Renal cortical epithelial cell (primary cell): ENCODE measurements at places on chromosomes 11 and 22.

- no peak for DNase-seq
Measured at GRCh38 chr22:43726322-43726721, 85.8 kb downstream of the EFCAB6 start.

GRCh38 chr11:132358573-132358953 lies 988.1 kb downstream of the NTM start:
- DNase-seq: no peak

- no peak for DNase-seq
Measured at GRCh38 chr22:20264614-20265452, 3.3 kb downstream of the RTN4R start.

DNA sequence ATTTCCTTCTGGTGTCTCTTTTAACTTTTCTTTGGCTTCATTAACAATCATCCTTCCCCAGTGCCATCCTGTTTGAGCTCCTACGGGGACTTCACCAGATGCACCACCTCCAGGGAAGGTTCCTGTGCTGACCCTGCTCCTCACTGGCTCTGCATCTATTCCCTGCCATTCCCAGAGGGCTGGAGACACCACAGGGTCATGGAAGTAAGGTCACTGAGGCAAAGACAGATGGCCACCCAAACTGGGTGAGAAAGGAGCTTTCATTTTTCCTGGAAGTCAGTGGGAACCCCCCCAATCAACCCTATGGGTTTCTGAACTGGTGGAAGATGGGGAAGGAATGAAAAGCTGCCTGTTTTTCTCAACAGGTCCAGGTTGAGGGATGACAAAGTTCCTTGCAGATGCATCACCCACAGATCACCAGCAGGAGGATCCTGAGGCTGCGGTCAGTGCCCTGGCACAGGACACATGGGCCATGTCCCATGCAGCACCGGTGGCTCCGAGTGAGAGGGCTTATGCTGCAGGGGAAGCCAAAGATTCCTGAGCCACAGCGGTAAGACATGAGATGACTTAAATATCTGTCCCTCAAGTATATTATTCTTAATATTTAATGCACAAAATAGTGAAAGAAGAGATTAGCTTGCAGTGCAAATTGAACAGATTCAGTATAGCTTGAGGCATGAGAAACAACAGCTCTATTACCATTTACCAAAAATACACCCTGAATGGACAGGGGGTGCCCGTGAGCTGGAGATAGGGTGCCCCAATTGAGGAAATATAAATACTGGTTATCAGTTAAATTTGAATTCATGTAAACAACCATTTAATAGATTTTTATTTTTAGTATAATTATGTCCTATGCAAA lies 73.0 kb upstream of the VPREB1 start:
- peak; percentile 15 for DNase-seq

DNA sequence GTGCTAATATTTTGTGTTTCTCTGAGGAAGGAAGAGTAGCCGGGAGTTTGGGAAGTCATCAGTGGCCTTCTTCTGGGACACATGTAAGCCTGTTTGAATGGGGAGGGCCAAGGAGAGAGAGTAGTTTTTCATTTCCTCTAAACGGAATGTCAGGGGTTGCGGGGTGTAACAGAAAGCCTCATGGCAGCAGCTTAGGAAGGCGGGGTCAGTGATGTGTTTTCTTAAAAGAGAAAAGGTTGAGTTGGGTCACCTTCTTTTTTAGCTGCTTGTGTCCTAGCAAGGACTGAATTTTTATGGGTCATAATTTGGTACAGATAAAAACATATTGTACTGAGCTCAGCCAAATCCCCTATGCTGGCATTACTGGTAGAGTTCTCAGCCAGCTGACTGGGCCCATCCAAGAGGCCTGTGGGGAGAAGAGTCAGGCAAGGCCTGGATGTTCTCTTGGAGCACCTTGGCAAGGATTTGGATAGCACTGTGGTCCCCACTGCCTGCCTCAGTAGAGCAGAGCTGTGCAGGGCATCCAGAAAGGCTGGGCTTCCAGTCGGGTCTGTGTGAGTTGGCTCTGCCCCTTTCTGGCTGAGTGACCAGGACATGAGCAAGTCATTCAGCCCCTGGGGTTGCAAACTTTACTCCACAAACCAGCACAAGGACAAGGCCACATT lies 29.4 kb upstream of the NAV2 start:
- DNase-seq: peak; percentile 67

- DNase-seq: peak; percentile 93
Measured at GRCh38 chr22:24521791-24522245, 26.7 kb downstream of the UPB1 start.

- DNase-seq: peak; percentile 74
Measured at GRCh38 chr22:24146194-24146616, 35.1 kb upstream of the SUSD2 start.

DNA sequence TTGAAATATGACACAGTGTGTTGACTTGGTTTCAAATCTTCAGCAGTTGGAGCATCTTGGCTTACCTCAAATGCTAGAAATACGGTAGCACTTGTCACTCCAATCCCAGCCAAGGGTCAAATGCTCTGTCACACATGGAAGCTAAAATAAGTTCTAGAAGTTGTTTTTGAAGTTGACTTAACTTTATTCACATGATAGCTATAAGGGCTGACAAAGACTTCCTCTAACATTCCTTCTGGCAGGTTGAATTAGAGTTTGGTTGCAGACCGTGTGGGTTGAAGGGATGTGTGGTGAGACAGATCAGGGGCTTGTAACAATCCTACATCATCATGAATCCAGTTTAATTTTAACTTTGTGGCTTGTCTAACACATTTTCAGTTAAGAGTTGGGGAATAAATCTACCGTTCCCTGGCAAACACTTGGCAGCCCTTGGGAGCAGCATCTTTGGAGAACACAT lies 4.6 kb downstream of the SLN start:
- peak; percentile 96 for DNase-seq

DNA sequence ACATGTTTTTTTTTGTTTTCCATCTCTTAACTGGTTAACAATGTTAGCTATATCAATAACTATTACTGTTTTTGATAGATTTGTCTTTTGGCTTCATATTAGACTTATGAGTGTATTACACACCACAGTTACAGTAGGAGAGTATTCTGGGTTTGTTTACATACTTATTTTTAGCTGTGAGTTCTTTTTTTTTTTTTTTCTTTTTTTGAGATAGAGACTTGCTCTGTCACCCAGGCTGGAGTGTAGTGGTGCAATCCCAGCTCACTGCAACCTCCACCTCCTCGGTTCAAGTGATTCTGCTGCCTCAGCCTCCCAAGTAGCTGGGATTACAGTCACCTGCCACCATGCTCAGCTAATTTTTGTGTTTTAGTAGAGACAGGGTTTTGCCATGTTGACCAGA lies 28.0 kb downstream of the CNTF start:
- no peak for DNase-seq

DNA sequence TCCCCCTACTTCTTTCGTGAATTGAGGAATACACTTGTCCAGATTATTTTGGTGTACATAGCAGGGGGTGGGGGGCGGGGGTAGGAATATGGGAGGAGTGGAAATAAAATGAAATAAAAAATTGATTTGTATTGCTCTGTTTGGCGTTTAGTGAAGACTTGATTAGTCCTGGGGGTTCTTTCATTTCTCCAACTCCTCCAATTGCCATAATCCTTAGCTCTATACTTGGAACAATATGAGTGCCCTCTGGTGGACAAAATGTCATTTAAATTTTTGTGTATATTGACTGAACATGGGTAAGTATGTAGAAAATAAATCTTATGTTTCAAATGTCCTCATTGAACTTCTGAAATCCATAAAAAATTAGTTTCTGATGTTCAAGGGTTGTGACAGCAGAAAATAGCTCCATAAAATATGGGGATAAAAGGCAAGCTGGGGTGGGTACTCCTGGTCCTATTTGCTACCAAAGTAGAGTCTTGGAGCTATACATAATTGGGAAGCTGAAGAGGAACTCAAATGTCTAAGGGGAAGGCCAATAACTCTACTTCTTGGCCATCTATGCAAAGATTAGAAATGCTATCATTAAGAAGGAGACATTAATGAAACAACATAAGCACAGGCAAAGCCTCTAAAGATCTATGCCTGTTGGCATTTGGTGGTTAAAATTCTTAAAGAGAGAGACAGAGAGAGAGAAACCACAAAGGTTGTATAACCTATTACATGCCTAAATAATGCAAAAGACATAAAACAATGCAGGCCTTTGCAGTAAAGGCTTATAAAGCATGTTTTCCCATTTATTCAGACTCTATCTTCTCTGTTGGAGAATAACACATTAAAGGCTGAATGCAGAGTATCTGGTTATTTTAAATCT lies 421.6 kb downstream of the METTL15 start:
- DNase-seq: peak; percentile 51

- peak; percentile 40 for DNase-seq
Measured at GRCh38 chr11:105589346-105589745, 20.5 kb upstream of the GRIA4 start.

DNA sequence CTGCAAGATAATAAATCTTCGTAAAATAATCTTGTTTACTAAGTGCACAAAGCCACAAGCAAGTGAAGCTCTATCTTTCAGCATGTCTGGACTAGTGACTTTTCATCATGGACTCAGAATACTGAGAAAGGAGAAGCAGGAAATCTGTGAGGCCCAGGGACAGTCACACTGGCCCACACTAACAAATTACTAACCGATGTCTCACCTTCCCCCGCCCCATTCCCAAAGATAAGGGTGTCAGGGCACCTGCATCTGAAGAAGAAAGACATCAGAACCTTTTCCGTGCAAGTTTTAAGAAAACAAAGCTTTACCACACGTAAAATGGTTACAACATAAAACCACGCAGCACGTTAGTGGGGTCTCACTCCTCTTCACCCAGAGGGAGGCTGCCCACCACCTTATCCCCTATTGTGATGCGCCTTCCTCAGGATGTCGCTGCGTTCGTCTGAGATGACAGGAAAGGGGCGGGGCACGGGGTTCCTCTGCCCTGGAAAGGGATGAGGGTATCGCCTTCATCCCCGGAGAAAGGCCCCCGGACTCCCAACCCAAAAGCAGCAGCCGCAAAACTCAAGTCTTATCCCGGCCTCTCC lies 616 bp downstream of the BTBD10 start:
- DNase-seq: peak; percentile 25

- DNase-seq: peak; percentile 86
Measured at GRCh38 chr11:65040847-65041622, at the start of gene SAC3D1. Gene SAC3D1 (plus strand): TSS chr11:65041210. CDS start chr11:65041293, 83 bp downstream.

DNA sequence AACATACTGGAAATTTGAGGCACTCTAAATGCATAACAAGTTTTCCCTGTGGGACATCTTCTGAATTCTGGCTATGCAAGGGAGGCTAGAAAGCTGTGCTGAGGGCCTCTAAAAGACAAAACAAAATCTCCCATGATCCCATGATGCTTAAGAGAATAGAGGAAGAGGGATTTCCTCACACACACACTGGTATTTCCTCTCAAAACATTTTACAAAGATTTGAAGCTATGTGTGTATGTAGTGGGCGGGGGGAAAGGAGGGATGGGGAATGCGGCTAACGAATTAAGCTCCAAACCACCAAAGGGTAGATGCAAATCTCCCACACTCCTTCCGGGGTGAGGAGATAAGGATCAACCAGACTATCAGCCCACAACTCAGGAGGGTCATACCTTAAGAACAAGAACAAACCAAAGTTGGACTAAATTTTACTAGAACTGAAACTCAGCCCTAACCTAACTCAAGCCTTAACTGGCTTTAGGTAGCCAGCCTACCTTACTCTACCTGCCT lies 6.0 kb downstream of the OR2AT4 start:
- no peak for DNase-seq

DNA sequence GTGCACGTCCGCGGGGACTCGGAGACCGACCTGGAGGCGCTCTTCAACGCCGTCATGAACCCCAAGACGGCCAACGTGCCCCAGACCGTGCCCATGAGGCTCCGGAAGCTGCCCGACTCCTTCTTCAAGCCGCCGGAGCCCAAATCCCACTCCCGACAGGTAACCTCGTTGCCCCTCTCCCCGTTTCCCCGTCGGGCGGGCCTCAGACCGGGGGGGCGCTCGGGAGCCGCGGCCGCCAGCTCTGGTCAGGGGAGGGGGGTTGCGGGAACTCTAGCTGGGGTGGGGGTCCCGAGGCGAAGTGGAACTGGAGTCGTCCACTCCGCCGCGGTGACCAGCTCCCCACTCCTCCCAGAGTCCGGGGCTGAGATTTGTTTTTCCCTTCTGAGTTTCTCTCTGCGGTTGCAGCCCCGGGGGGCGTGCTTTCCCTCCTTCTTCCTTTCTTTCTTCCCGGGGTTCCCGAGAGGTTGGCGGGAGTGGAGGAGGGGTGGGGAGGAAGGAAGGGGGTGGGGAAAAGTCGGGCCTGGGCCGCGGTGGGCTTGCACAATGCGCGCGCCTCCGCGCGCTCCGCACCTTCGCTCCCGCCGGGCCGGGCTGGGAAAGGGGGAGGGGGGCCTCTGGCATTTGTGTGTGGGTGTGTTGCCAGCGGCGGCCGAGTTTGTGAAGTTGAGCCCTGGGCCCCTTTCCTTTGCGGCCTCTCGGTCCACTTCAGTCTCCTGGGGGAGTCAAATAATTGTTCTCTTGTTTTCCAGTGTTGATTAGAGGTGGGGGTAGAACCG lies 952 bp downstream of the YAP1 start:
- DNase-seq: peak; percentile 58

- DNase-seq: no peak
Measured at GRCh38 chr11:134858783-134859480, 446.9 kb upstream of the B3GAT1 start.

DNA sequence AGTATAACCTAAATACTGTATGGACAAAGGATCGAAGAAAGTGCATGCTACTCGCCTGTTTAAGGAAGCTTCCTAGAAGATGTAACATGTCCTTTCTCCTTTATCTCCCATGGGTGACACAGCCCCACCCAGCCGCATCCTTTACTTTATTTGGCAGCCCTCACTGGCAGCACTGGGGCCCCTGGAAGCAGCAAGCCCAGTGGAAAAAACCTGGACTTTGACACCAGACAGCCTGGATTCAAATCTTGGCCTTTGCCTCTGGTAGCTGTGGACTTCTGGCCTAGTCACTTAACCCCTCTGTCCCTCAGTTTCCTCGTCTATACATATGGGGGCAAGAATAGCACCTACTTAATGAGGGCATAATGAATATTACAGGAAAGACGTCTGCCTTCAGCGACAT lies 67.1 kb downstream of the MYEOV start:
- DNase-seq: no peak

DNA sequence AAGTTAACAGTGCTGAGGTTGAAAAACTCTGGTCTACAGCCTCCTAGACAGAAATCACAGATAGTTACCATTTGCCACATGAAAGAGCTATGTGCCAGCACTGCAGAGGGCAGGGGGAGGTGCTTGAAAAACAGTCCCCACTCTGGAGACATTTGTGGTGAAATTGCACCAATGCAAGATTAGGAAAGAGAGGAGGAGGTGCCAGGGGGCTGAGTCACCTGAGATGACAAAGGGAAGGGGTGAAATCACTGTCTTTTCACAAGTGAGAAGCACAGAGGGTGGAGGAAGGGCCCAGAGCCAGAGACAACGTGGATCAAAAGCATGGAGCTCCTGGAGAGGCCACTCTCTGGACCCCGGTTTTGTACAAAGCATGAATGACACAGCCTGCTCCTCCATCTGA lies 196.3 kb downstream of the BUD13 start:
- DNase-seq: no peak

- peak; percentile 61 for DNase-seq
Measured at GRCh38 chr22:46250035-46250782, at the start of gene CDPF1. Gene CDPF1 (minus strand): TSS chr22:46250293. CDS start chr22:46248284, 2,009 bp downstream.
